ENCODE measurements at places on chromosomes 12 and 14.

GRCh38 chr12:51085757-51086156 is 2.4 kb upstream of the CSRNP2 start:
- DNase-seq = no peak

- DNase-seq = no peak
Observed at GRCh38 chr12:98990648-98991047, 345.6 kb downstream of the APAF1 start.

GRCh38 chr14:104368751-104369100 is 210.8 kb upstream of the C14orf180 start:
- no peak for DNase-seq

- DNase-seq = no peak
Observed at GRCh38 chr12:38137716-38138115, 178.9 kb upstream of the ALG10B start.

DNA sequence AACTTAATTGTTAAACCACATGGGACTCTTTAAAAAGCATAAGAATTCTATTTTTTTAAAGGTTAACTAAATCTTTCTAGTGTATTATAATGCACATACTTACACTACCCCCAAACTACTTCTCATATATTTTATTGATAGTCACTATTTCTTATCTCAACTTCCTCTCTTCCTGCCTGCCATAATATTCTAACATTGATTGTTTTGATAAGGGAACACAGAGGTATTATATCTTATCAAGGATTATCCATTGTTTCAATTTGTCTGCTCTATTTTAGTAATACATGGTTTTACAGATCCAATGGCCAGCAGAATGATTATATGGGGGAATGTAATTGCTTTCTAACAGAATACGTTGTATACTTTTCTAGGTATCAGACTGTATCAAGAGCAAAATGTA is 98.9 kb downstream of the EPS8 start:
- no peak for DNase-seq

GRCh38 chr12:5402009-5402935 is 29.6 kb upstream of the NTF3 start:
- no peak for DNase-seq

- no peak for DNase-seq
Observed at GRCh38 chr14:89239023-89239422, 178.0 kb downstream of the FOXN3 start.

DNA sequence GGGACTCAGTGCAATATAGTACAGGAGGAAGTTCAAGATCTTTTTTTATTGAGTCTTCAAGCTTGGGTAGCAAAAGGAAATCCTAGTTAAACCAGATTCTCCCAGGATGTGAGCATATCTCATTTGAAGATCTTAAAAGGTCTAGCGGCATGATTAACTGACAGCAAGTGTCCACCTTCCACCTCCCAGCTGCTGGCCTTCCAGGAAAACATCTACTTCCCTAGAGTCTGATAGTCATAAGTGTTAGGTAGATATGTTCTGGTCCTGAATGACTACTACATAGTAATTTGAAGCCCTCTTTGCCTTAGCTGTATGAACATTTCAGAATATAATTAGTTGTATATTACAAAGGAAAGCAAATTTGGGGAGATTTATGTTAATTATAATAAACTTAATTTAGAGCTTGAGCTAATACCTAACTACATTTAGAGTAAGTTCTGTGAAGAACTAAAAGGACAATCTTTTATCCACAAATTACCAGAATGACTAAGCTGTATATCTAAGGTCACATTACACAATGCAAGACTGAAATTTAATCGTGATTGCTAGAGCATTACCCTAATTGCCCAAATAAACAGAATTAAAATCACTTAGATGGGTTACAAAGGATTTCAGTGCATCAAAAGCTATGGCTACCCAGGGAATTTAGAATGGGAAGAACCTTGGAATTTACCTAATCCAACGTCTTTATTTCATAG is 9.9 kb downstream of the LGR5 start:
- no peak for DNase-seq

GRCh38 chr12:38689704-38690103 is 215.7 kb downstream of the CPNE8 start:
- no peak for DNase-seq

DNA sequence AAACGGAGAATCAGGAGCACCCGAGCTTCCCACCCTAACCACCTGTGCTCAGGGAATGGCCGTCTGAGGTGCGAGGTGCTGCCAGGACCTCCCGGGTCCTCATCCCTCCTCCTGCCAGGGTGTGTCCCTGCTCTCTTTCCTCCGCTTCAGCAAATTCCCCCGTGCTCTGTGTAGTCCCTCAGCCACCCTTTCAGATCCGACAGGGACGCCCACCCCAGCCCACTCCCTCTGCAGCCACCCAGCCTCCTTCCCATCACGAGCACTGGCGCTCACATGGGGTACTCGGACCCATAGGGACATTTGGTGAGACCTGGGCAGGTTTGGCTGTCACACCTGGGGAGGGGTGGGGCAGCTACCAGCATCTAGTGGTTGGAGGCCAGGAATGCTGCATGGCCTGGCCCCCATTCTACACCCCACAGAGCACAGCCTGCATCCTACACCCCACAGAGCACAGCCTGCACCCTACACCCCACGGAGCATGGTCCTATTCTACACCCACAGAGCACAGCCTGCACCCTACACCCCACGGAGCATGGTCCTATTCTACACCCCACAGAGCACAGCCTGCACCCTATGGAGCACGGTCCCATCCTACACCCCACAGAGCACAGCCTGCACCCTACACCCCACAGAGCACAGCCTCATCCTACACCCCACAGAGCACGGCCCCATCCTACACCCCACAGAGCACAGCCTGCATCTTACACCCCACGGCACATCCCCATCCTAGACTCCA is 12.7 kb downstream of the GALNT9 start:
- DNase-seq = no peak

- DNase-seq = no peak
Observed at GRCh38 chr14:101781240-101782061, 19.9 kb downstream of the PPP2R5C start.

GRCh38 chr14:104356020-104356737 is 217.8 kb downstream of the KIF26A start:
- no peak for DNase-seq

GRCh38 chr14:68447581-68448251 is 345.2 kb downstream of the ZFP36L1 start:
- no peak for DNase-seq

DNA sequence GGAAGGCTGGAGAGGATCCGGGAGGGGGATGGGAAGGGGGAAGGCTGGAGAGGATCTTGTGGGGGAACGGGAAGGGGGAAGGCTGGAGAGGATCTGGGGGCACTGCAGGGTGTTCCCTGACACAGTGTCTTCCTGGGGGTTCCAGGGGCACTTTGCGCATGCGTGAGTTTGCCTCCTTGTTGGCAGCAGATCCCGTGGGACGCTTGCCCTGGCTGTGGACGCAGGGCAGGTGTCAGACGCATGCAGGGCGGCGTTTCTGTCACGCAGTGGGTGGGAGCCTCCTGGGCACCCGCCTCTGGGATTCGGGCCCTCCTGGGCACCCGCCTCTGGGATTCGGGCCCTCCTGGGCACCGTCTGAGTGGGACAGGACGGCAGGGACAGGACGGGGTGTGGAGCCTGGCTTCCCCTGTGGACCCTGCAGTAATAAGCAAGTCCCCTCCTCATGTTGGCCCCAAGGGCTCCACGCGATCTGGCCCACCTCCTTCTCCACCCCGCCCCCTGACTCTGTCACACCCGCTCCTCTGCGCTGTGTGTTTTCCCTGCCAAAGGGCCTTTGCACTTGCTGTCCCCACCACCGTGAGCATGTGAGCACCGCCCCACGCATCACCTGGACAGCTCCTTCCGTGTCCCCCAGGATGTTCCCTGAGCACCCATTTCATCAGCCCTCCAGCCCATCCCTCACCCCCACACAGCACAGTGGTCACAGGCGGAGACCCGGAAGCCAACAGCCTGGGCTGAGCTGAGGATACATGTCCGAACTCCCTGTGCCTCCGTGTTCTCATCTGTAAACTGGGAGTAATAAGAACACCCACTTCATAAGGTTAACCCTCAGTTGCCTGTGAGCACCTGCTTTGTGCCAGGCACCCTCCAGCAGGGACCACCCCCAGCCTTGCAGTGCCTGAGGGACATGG is 4.4 kb downstream of the MMP17 start:
- no peak for DNase-seq

DNA sequence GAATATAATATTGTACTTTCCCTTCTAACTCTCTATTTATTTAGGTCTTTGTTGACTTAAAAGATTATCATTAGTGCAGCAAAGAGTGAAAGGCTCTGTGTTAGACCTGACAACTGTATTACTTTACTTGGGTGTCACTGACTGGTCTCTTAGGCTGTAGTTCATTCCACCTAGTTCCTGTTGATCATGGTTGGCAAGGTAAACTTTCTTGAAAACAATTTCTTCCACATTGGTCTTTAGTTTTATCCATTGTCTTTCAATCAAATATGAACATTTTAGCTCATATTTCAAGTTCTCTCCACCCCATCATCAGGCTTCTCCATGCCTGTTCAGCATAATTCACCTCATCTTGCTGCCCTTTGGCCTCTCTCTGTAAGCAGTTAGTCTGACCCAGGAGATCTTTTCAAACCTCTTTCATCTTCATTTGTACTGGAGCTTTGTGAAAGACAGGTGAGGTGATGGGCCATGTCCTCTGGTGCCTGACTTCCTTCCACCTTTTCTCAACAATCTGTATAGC is 32.1 kb upstream of the PPM1H start:
- no peak for DNase-seq

DNA sequence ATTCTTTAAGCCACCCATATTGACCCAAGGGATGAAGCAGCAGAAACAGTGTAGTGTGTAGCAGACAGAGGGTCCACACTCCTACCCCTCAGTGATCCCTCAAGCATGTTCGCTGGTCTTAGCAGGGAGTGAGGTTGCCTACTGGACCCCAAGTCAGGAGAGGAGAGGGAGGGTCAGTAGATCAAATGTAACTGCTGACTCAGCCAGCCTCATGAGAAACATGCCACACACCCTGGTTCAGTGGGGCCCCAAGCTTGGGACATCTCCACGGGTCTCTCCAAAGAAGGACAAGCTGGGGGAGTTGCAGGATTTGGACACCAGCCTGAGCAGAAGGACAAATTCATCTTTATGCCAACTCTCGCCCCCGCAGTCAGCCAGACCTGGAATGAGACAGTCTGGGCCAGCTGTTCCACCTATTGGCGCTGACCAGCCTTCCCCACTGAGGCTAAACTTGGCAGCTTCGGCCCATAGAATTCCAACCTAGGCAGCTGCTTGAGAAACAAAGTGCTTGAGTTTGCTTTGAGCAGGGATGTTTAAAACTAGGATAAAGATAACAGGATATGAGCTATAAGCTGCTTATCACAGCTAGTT is 66.0 kb upstream of the ACTN1 start:
- DNase-seq = no peak

DNA sequence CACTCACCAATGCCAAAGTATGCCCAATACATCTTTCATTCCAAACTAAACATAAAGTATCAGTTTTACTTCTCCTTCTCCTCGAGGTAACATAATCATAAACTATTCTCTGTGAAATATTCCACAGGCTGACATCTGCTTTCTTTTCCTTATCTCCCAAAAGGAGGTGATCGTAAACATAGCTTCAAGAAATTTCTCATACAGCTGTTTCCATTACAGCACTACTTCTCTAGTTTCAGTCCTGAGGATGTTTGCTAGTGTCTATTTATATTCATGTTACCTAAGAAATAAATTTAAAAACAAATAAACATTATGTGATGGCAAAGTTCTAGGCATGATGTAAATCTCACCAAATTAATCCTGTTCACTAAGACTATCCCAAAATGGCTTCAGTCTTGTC is 90.1 kb upstream of the CPSF6 start:
- DNase-seq = no peak

GRCh38 chr14:20415782-20416206 is 2.5 kb upstream of the TEP1 start:
- DNase-seq = no peak

GRCh38 chr12:118098911-118099671 is 4.7 kb downstream of the VSIG10 start:
- DNase-seq = no peak

- DNase-seq = no peak
Observed at GRCh38 chr14:99729991-99730875, 46.1 kb downstream of the CYP46A1 start.

DNA sequence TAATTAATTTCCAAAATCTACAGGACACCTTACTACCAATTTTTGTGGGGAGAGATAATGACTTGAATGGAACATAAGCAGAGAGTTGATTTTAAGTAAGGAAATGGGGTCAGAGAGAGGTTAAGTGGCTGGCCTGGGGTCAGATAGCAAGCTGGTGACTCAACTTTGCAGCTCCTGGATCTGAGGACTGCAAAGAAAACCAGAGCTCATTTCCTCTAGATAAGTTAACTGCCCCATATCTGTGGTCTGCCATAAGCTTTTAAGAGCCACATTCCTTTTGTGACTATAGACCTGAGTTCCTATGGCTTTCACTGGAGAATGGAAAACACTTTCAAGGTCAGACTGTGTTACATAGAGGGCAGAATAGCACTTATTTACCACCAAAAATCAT is 201.2 kb upstream of the PRICKLE1 start:
- no peak for DNase-seq

DNA sequence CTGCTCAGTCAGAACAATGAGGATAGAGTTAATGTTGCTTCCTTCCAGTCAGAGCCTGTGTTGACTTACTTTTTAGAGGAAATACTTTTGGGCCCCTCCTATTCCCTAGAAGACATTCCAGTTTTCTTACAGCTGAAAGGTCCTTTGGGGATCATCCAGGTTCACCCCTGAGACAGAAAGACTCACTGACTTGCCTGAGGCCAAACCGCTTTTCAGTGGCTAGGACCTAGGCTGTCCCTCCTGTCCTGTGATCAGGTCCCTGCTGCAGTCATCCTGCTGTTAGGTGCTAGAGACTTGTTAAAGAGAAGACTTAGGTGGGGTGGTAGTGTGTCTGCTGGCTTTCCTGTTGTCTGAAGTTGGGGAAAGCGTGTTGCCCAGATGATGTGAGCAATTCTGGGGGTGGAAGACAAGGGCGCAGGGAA is 39.6 kb downstream of the SUSD6 start:
- no peak for DNase-seq

DNA sequence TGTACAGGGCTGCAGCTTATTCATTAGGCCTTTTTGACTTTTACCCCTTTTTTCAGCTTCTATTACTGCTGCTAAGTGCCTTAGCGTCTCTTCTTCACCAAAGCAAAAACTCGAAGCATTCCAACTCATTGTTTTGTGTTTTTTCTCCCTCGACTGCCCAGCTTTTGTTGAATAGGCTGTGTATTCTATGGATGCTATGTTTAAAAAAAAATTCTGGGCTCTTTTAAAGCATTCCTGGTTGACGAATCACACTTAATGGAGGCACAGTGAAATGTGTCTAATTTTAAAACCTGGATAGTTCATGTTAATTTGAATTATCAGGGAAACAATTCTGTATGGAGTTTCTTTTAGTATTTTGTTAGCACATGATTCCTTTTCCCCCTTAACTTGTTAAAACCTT is 29.7 kb downstream of the KTN1 start:
- no peak for DNase-seq
